Skeletal muscle cell (primary cell): ENCODE measurements at places on chromosomes 13 and 19.

GRCh38 chr19:11063434-11063833, 25.8 kb upstream of the LDLR start:
- DNase-seq, result no peak

- DNase-seq, result no peak
These were observed 3.7 kb downstream of the SNRPA start for GRCh38 chr19:40754611-40755247.

- no peak for DNase-seq
These were observed 6.4 kb upstream of the ZNF333 start for GRCh38 chr19:14683439-14683838.

DNA sequence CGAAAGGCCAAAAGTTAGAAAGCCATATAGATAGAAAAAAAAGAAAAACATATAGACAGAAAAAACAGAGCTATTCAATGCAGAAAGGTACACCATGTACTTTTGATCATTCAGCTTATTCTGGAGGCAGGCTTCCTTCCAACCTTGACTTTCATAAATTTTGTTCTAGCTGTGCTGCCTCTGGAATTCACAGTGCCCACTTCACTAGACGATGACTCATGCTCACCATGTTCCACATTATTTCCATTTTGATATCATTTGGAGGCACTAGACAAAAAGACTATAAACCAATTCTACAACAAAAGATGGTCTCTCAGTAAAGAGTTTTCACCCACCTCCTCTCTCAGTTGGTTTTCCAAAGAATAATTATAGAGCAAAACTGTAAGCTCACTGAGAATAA, 229.0 kb upstream of the IPO5 start:
- peak; percentile 4 for DNase-seq

GRCh38 chr19:10104665-10105508, 1.3 kb upstream of the PPAN start:
- no peak for DNase-seq

- no peak for DNase-seq
These were observed 108.7 kb upstream of the VSTM2B start for GRCh38 chr19:29417048-29417447.

DNA sequence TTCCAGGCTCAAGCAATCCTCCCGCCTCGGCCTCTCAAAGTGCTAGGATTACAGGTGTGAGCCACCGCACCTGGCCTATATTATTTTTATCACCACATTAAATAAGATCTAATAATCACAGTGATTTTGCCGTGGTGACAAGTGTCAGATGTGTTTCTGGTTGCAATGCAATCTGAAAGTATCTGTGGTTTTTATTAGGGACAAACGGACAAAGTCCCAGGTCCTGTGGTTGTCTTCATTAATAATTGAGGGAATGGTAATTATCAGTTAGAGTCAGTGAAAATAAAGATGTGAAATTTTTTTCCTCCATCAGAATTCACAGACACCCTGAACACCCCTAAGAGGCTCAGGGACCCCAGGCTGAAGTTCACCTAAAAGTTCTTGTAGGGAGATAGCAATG, 1.3 kb upstream of the TICAM1 start:
- no peak for DNase-seq

DNA sequence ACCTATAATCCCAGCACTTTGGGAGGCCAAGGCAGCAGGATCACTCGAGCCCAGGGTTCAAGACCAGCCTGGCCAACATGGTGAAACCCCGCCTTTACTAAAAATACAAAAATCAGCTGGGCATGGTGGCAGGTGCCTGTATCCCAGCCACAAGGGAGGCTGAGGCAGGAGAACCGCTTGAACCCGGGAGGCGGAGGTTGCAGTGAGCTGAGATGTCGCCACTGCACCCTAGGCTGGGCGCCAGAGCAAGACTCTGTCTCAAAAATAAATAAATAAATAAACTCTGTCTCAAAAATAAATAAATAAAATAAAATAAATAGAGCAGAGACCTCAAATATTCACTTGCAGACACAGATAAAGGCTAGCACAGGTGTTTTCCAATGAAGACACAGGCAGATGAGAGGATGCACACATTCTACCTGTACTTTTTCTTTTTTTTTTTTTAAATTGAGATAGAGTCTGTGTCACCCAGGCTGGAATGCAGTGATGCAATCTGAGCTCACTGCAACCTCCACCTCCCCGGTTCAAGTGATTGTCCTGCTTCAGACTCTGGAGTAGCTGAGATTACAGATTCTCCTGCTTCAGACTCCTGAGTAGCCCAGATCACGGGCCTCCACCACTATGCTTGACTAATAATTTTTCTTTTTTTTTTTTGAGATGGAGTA, 2.7 kb upstream of the RPS16 start:
- no peak for DNase-seq

DNA sequence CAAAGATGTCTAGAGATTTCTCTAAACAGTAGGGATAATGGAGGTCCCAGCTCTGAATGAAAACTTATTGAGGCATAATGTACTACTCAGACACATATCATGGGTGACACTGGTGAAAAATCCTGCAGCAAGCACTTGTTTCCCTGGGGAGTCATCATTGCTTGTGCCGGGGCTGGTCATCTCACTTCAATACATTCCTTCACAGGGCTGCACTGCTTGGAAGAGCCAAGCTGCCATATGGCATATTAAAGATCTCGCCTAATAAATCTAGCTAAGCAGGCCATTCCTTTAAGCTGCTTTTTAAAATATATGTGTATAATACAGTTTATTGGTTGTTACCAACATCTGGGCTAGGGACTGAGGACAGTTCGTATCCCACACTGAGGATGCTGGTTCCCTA, 332.2 kb upstream of the GPC6 start:
- no peak for DNase-seq

- DNase-seq, result no peak
These were observed 217.1 kb upstream of the SPRY2 start for GRCh38 chr13:80558074-80558473.

DNA sequence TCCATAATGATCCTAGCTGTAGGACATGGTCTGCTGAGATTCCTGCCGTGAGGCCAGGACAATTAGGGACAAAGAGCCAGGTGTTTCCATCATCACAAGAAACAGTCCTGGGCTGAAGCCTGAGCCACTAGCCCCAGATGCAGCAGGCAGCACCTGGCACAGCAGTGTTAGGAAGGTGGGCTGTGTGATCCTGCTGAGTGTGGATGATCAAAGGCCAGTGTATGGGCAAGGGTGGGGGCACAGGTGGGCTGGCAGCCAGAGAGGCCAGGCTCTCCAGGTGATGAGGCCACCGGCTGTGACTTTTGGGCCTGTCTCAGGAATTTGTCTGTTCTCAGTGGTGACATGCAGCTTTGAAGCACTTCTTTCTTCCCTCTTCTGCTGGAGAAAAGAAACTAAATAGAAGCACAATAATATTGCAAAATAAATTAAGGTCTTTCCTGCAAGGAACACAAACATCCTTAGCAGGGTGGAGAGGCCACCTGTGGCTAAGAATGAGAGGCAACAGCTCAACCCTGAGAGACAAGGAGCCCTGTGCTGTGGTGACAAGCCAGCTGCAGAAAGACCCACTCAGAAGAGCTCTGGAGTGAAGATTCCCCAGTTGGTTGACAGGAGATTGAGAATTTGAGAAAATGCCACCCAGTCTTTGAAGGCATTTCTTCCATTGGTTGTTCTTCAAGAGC, 127.6 kb downstream of the KATNAL1 start:
- DNase-seq, result no peak

DNA sequence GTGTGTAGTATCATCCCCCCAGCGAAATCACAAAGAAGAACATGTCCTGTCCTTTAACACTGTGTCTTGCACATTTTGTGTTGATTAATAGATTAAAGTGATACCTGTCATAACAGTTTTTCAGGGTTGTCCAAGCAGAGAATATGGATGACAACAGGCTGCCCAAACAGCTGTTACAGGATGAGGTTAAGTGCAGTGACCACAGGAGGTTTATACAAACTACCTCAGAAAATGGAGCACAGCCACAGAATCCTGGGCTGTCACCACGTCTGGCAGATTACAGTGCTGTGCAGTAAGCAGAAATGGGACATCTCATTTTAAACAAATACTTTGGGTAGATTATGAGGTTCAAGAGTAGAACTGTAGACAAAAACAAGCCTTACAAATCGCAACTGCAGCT, 575.6 kb downstream of the DCT start:
- peak; percentile 12 for DNase-seq

- DNase-seq, result no peak
These were observed 1.5 kb downstream of the SPATA13 start for GRCh38 chr13:24161980-24162525.

GRCh38 chr19:35357867-35358573, at the start of gene FFAR3:
TSS of gene FFAR3 (plus strand) at chr19:35358460. CDS start at chr19:35358891, 431 bp downstream.
- no peak for DNase-seq

- DNase-seq, result peak; percentile 43
These were observed 774.1 kb downstream of the LIG4 start for GRCh38 chr13:107441279-107441678.

DNA sequence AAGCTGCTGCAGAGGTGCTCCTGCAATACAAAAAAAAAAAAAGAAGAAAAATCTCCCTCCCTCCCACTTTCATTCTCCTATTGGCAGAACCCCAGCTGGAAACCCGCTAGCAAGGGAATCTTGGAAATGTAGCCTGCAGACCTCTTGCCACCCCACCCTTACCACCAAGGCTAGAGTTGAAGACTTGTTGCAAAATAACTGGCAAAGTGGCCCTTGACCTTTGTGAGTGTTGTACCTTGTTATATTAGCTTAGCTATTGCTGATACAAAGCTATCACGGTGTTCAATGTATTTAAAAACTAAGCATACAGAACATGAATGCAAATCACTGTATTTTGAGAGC, 57.5 kb upstream of the KCTD4 start:
- no peak for DNase-seq

DNA sequence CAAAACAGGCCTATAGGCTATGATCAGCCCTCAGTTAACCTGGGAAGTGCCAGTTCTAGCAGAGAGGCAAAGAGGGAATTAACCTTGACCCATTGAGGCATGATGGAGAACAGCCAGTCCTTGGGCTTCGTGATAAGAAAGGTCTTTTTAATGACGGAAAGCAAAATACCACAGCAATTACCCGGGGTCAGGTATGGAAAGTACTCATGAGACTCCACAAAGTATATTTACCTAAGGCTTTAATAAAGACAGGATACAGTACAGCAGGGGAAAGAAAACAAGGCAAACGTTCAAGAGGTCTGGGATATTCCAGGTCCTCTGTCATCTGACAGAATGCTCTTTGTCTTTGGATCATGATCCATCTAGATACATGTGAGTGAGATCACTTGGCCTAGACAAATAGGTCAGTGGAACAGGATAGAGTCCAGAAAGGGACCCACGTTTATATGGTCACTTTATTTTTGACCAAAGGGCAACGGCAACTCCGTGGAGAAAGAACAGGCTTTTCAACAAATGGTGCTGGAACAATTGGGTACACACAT, 52.2 kb downstream of the WDFY2 start:
- DNase-seq, result no peak

DNA sequence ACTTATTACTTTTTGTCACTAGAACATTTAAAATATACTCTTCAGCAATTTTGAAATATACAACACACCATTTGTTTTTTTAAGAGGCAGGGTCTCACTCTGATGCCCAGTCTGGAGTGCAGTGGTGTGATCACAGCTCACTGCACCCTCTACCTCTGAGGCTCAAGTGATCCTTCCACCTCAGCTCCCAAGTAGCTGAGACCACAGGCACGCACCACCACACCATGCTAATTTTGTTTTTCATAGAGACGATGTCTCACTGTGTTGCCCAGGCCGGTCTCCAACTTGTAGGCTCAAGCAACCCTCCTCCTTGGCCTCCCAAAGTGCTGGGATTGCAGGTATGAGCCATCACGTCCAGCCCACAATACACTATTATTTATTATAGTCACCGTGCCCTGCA, 2.6 kb downstream of the IGFL2 start:
- DNase-seq, result no peak

GRCh38 chr13:52187029-52187423, 27.6 kb upstream of the NEK3 start:
- DNase-seq, result no peak

DNA sequence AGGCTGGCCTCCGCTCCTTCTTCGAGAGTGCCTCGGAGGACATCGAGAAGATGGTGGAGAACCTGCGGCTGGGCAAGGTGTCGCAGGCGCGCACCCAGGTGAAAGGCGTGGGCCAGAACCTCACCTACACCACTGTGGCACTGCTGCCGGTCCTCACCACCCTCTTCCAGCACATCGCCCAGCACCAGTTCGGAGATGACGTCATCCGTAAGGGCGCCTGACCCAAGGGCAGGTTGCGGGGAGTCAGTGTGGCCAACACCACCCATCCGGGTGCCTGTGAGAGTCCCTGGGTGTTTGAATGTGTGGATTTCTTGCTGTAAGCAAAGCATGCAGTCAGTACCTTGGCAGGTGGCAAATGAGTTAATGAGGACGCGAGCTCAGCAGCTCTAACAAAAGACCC, 78.8 kb downstream of the RYR1 start:
- DNase-seq, result no peak

- DNase-seq, result no peak
These were observed 147.1 kb downstream of the NHLRC3 start for GRCh38 chr13:39185326-39185725.

DNA sequence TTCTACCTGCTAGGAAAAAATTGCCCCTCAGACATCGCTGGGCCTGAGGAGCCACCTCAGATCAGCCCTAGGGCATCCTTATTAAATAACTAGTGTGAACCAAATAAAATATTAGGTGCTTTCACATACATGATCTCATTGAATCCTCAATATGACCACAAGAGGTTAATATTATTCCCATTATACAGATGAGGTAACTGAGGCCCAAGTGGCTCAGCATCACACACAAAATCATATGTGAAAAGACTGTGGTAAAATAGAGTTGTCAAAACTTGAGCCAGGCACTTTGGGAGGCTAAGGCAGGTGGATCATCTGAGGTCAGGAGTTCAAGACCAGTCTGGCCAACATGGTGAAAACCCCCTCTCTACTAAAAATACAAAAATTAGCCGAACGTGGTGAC, 2.9 kb upstream of the DMKN start:
- DNase-seq, result no peak

DNA sequence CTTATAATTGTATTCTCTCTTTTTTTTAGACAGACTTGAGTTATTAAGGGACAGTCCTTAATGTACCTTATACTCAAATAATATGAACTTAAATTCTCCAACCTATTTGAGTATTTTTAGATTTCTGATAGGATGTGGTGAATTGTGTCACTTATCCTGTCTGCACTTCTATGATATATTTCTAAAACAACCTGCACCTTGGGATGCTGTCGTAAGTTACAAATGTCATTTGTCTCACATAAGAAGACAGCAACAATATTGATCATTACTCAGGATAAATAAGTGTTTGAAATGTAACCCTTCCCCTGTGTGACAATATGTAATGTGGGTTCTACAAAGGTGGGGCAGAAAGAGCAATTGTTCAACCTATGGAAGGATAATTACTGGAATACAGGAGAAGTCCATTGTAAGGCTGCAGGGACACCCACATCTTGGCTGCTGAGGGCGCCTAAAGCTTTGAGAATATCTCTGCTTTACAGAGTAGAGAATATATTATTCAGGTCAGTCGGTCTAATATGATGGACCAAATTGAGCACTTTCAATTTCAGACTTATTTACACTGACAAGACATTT, 236.9 kb upstream of the PRR20A start:
- DNase-seq, result no peak

- DNase-seq, result no peak
These were observed 14.6 kb downstream of the RAB3D start for GRCh38 chr19:11324748-11325389.

- no peak for DNase-seq
These were observed at the start of gene MARK4 for GRCh38 chr19:45250832-45251451. TSS of gene MARK4 (plus strand) at chr19:45251271. CDS start at chr19:45251589, 318 bp downstream.

GRCh38 chr19:41192574-41193429, at the start of gene CYP2S1:
TSS of gene CYP2S1 (plus strand) at chr19:41193219. CDS start at chr19:41193265, 46 bp downstream.
- DNase-seq, result no peak

GRCh38 chr13:30984620-30985019, 52.2 kb downstream of the TEX26 start:
- no peak for DNase-seq
